ENCODE measurements at places on chromosomes 3 and 15. TPM values are rescaled to one million over a fixed set of nuclear protein-coding genes. Genes with fewer than 3 reads are reported as not detected.

- no peaks in the 10 kb centered on the region for H3K36me3 ChIP-seq
- H3K27ac ChIP-seq = no peak overlapping the region
- H3K4me3 ChIP-seq = no peak overlapping the region
Measured at GRCh38 chr15:68626739-68627138, 47.9 kb downstream of the CORO2B start.

DNA sequence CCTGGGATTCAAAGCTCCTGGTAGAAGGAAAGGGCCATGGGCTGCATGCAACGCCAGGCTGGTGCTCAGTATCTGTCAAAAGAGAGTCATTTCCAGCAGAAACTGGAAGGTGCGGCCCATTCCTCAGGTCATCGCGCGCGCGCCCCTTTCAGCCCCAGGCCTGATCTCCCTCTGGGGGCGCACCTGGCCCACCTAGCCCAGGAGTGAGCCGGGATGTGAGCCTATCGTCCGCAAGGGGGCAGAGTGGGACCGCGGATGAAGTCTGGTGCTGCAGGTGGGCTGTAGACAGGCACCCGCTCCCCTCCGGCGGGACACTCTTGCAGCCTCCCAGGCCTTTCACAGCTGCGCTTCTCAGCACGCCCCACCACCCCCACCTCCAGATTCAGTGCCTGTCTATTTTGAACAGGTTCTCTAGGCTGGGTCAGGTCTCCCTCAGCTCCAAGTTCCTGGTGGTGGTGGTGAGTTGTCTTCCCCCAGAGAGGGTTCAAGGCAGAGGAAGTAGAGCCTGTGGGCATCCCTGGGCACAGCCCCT lies 5.8 kb upstream of the RPL29 start:
- peaks cover 13% of the 10 kb centered on the region for H3K4me1 ChIP-seq
- H3K4me3 ChIP-seq = no peak overlapping the region
- no peak overlapping the region for H3K27ac ChIP-seq
- H3K27me3 ChIP-seq = no peaks in the 10 kb centered on the region
- DNase-seq = peak; percentile 70

GRCh38 chr3:35505181-35505580 lies 134.1 kb upstream of the ARPP21 start:
- no peaks in the 10 kb centered on the region for H3K4me1 ChIP-seq
- no peak overlapping the region for H3K4me3 ChIP-seq
- H3K27ac ChIP-seq = no peak overlapping the region
- H3K27me3 ChIP-seq = no peaks in the 10 kb centered on the region
- H3K36me3 ChIP-seq = no peaks in the 10 kb centered on the region

Gene CATSPER2
- total RNA-seq = 3.8 TPM

GRCh38 chr3:153023896-153024295 lies 138.1 kb upstream of the RAP2B start:
- H3K36me3 ChIP-seq = no peaks in the 10 kb centered on the region
- no peak overlapping the region for H3K4me3 ChIP-seq
- H3K27me3 ChIP-seq = no peaks in the 10 kb centered on the region
- H3K27ac ChIP-seq = no peak overlapping the region

Data from endothelial cell of umbilical vein (primary cell).